ENCODE measurements at places on chromosomes 4 and X. TPM values are rescaled to one million over a fixed set of nuclear protein-coding genes. Genes with fewer than 3 reads are reported as not detected.

IDS gene
- total RNA-seq: 51.3 TPM

GAGE12H gene
- total RNA-seq: not detected

NWD2 gene
- not detected for total RNA-seq

BTC gene
- total RNA-seq: 3.8 TPM

JCHAIN gene
- total RNA-seq: 77.5 TPM

- no peak overlapping the region for H3K27ac ChIP-seq
- H3K36me3 ChIP-seq: no peaks in the 10 kb centered on the region
- no peaks in the 10 kb centered on the region for H3K27me3 ChIP-seq
- no peak for DNase-seq
- H3K4me1 ChIP-seq: no peaks in the 10 kb centered on the region
Observed at GRCh38 chr4:47643845-47644244, 158.8 kb downstream of the ATP10D start.

DNA sequence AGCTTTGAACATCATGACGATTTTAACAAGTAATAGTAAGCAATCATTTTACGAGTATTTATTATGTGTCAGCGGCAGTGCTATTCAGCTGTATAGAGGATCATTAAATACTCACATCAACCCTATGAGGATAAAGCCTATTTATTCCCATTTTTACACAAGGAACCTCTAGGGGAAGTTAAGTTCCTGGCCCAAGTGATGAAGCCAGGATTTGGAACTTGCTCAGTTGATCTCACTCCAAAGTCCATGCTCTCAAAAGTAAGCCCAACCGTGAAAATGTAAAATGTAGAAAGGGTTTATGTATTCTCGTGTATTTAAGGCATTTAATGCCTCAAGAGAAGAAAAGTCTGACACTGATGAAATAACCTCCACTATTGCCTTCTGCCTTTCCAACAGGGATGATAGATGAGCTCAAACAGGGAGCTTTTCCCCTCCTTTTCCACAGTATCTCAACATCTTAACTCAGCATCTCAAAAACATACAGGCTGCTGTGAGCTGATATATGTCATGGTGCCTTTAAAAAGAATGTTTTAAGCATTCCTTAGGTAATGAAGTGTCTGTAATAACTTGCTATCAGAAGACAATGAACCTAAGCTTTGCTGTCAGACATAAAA is 35.0 kb upstream of the PLA2G12A start:
- H3K27me3 ChIP-seq: no peaks in the 10 kb centered on the region
- DNase-seq: no peak
- no peak overlapping the region for H3K4me3 ChIP-seq
- H3K36me3 ChIP-seq: no peaks in the 10 kb centered on the region
- H3K27ac ChIP-seq: no peak overlapping the region
- no peaks in the 10 kb centered on the region for H3K4me1 ChIP-seq

DNA sequence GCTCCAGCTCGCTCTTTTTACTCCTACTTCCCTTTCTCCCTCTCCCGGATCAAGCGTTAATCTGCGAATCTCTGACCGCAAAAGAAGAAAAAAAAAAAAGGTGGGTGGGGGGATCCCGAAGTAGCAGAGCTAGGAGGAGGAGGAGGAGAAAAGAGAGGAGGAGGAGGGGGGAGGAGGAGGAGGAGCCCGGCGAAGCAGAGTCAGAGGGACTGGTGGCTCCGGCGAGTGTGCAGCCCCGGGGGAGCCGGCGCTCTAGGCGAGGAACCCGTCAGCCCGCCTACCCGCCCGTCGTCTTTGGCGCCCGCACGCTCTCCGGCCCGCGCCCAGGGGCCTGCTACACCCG is at the start of gene NHSL2:
Gene NHSL2, plus strand, starts transcription at position 203 of the 343 bp plus-strand sequence.
- DNase-seq: no peak
- peak within 1 kb of the TSS; percentile 48 for H3K27ac ChIP-seq
- H3K4me3 ChIP-seq: no peak within 1 kb of the TSS
- H3K36me3 ChIP-seq: no peaks in the 10 kb centered on the region
- no peaks in the 10 kb centered on the region for H3K27me3 ChIP-seq
- no peaks in the 10 kb centered on the region for H3K4me1 ChIP-seq

DNA sequence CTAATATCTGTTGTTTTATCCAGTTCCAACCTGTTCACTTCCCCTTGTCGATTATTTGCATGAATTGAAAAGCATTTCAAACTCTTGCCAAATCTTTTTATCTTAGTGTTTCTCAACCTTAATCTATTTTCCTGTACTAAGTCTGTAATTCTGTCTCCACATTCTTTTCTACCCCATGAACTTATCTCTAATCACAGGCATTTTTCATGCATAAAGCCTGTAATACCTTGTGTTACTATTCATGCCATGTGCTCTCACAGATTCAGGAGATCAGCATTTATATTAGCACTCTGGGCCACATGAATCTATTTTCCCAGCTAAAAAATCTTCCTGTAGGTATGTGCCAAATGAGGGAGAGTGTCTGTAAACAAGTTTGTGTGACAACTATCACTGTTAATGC is 1360.9 kb downstream of the STIM2 start:
- no peak for DNase-seq
- H3K27me3 ChIP-seq: no peaks in the 10 kb centered on the region
- no peak overlapping the region for H3K4me3 ChIP-seq

DNA sequence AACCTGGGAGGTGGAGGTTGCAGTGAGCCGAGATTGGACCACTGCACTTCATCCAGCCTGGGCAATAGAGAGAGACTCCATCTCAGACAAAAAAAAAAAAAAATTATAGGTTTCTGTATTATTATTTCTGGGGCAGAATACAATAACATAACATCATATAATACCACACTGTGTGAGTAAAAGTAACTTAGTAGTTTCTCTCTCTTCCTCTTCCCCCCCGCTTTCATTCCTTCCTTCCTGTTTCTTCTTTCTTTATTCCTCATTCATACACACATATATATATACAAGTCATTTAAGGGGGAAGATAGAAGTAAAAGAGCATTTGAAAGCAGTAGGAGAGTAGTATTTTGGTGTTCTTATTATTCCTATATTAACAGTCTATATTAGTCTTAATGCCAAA is 55.9 kb upstream of the FHDC1 start:
- no peaks in the 10 kb centered on the region for H3K4me1 ChIP-seq
- no peak for DNase-seq
- no peaks in the 10 kb centered on the region for H3K36me3 ChIP-seq
- no peak overlapping the region for H3K4me3 ChIP-seq
- H3K27ac ChIP-seq: no peak overlapping the region
- no peaks in the 10 kb centered on the region for H3K27me3 ChIP-seq

GRCh38 chr4:20418861-20419451 is 167.3 kb downstream of the SLIT2 start:
- H3K4me1 ChIP-seq: no peaks in the 10 kb centered on the region
- DNase-seq: no peak
- H3K4me3 ChIP-seq: peak overlapping the region; percentile 19
- no peak overlapping the region for H3K27ac ChIP-seq
- no peaks in the 10 kb centered on the region for H3K27me3 ChIP-seq

DNA sequence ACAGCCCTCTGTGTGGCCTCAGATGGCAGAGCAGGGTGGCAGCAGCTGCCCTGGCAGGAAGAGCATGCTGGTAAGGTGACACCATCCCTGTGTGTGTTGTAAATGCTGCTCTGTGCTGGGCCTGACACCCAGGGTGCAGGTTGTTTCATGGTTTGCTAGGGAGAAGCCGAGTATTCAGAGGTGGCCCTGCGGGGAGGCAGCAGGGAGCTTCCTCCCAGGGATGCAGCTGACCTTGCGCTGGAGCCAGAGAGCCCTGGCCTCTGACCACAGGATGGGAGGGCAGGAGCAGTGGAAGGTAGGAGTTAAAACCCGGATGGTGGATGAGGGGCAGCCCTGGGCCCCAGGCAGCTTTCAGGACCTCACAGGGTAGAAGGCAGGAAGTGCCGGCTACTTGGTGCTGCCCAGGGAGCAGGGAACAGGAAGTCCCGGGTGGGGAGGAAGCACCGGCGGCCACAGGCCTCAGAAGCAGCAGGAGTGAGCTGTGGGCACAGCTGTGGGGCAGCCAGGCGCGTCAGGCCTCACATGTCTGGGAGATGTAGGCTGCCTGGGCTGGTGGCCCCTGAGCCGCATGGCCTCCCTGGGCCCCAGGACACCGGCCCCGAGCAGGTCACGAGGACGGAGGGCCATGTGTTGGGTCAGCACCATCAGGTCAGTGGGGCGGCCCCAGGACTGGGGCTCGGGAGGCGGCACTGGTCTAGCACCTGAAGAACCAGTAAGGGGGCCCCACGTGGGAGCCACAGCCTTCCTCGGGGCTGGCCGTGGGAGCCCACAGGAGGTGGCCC is 19.1 kb downstream of the SH3BP2 start:
- peaks cover 28% of the 10 kb centered on the region for H3K4me1 ChIP-seq
- H3K36me3 ChIP-seq: no peaks in the 10 kb centered on the region

All from Peyer's patch (tissue), 4 donors.